ENCODE measurements at places on chromosomes 3 and 15. TPM values are rescaled to one million over a fixed set of nuclear protein-coding genes. Genes with fewer than 3 reads are reported as not detected.

DNA sequence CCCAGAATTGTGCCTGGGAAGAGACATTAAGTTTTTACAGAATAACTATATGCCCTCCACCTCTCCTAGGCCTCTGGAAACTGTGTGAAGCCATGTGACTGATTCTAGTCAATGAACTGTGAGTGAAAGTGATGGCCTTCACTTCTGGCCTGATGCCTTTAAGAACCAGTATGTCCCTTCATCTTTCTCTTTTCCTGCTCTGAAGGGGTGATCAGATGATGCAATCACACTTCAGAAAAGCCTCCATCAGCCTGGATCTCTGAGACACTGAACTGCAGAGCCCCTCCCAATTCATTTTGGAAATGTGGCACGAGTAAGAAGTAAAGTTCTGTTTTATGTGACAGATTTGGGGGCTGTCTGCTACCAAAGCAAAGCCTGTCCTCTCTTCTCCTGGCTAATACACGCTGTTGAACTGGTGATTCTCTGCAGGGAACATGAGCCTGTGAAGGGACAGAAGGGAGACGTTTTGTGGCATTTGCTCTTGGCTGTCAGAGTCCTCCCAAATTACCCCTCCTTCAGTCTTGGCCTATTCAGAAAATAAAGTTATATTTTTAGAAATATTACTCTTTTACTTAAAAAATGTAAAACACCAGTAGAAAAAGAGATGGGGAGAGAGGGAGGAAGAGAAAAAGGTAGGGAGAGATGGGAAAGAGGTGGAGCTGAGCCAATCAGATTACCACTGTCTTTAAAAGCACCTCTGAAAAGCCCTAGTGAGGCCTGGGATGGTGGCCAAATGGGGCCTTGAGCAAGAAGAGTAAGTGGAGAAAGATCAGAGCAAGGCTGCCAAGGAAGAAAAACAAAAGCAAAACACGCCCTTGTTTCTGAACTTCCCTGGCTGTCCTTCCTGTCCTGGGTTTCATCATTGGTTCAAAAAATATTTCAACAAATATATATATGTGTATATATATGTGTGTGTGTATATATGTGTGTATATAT lies 40.9 kb upstream of the RYK start:
- DNase-seq: peak; percentile 83

DNA sequence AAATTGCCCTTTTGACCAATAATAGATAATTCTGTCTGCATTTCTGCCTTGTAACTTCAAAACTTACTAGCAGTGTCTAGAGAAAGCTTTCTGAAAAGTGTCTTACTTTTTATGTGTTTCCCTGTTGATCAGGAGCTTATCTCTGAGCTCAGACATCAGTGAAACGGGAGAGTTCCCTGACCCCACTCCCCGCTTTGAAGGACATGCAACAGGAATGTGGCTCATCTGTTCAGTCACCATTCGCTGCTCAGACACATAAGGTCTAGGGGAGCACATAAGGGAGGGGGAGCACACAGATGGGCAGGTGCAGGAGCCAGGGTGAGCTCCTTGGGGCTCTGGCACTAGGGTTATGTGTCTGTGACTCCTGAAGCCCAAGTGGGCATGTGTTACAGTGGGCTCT lies 205.0 kb downstream of the FEZF2 start:
- DNase-seq: no peak

- peak; percentile 95 for DNase-seq
Measured at GRCh38 chr3:59101231-59101736, 51.5 kb upstream of the CFAP20DC start.

GRCh38 chr3:98556164-98557130 lies 24.7 kb downstream of the GPR15 start:
- peak; percentile 99 for DNase-seq

- peak; percentile 81 for DNase-seq
Measured at GRCh38 chr3:147418808-147419701, 9.9 kb downstream of the ZIC1 start.

DNA sequence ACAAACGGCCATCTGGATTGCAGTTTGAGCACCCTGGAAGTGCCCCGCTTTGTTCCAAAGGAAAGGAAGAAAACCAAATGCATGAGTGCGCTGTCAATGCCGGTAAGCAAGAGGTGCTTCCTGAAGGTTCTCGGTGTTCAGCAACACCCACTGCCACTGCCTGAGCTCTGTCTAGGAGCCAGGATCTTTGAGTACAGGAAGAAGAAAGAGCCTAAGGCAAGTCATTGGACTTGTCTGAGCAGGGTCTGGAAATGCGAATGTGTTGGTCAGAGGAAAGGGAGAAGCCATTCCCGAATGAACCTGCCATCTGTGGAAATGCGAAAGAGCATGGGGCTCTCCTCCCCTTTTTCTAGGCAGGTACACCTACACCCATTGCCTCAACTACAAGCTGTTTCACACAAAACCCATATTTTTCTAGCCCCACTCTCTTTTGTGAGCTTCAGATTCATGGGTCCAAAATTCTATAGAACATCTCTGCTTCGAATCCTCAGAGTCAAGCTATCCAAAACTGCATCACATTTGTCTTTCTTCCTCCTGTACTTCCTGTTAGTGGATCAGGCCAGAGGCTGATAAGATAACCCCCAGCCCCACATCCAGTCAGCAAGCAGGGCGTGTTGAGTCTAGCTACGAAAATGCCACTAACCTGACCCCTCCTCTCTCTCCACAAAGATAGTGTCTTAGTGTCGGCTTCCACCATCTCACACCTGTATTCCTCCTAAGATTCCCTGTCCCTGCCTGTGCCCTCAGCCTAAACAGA lies 55.6 kb upstream of the C15orf61 start:
- no peak for DNase-seq

DNA sequence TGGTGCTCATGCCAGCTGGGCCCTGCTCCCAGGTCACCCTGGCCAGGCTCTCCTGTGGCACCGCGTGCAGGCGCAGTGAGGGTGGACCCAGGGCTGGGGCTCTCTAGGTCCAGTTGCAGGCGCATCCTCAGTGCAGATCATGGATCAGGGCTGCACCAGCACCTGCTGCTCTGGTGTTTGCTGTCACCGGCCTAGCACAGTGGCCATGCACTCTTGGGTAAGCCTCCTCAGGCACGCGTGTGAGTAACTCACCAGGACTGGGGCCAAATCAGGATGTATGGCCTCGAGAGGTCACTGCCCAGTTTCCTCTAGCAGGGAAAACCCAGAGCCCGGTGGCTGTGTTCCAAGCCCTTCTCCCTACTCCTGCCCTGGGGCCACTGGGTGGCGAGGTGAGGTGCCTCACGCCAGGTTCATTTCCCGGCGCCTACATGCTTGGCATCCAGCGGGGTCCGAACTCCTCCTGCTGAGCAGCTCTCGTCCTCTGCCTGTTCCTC lies 45.5 kb upstream of the SLC41A3 start:
- peak; percentile 98 for DNase-seq

- no peak for DNase-seq
Measured at GRCh38 chr15:83295417-83295816, 11.0 kb upstream of the BNC1 start.

Gene NDN
- not detected for total RNA-seq

DNA sequence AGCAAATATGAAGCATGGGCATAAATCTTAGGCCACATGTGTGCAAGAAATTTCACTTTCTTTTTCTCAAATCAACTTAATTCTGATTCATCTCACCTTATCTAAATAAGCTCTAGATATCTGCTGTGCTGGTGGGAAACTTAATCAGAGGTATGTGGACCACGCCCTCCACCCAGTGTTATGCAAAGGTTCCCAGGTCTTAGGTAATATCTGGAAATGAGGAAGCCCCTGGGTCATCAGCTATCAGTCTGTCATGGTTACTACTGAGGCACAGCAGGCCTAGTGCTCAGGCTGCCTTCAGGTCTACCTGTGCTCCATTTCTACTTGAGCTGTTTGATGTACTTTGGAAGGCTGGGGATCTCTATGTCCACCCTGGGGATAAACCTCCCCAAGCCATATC lies 134.4 kb upstream of the KCNH8 start:
- DNase-seq: no peak

Gene COPG1
- 203 TPM for total RNA-seq

GRCh38 chr15:90799639-90800170 lies 68.7 kb upstream of the FURIN start:
- DNase-seq: no peak

- no peak for DNase-seq
Measured at GRCh38 chr3:172125053-172125452, 85.7 kb downstream of the FNDC3B start.

GRCh38 chr3:4583416-4583815 lies 90.3 kb downstream of the ITPR1 start:
- DNase-seq: no peak

DNA sequence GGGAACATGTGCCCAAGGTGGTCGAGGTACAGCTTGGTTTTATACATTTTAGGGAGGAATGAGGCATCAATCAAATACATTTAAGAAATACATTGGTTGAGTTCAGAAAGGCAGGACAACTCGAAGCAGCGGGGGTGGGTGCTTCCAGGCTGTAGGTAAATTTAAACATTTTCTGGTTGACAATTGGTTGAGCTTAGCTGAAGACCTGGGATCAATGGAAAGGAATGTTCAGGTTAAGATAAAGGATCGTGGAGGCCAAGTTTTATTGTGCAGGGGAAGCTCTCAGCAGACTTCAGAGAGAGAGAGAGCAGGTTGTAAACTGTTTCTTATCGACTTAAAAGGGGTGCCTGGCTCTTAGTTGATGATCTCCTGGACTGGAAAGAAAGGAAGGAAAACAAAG lies 11.3 kb downstream of the CPN2 start:
- no peak for DNase-seq

GRCh38 chr15:65096481-65097385 lies 18.3 kb downstream of the UBAP1L start:
- no peak for DNase-seq

DNA sequence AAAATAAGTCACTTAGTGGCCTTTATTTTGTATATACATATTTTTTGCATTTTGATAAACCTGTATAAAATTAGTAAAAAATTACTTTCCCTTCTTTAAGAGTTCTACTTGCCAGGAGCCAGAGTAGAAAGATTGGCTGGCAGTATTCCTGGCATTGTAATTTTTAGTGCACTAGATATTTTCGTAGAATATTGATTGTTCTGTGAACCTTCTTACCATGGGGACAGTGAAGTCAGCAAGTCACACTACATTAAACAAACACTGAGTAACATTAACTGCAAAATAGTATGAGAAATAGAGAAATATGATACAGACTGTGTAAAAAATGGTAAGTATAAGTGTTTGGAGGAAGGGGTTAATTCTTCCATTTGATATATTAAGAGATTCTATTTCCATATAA lies 26.0 kb downstream of the TCF12 start:
- DNase-seq: no peak

DNA sequence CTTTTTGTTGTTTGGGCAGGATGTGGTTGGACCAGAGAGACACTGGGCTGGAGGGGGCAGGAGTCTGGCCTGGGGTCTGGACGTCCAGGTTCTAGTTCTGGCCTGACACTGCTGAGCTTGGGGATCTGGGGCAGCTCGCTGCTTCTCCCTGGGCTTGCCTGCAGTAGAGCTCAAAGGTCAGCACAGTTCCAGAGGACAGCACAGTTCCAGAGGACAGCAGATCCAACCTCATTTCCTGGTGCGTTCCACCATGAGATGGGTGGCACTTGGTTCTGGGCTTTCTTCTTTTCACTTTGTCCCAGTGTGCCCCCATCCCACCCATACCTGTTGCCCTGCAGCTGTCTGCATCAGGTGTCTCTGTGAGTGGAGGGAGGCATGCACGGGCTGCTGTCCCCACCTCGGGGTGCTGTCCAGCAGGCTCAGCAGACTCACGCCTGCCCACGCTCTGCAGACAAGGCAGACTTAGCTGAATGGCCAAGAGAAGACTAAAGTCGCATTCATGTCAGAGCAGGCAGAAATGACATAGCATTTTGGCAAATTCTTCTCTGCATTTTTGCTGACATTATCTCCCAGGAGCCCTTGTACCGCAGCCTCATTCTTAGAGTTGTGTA lies 16.7 kb downstream of the CACNA2D3 start:
- DNase-seq: no peak

Gene ATXN7
- 3.2 TPM for total RNA-seq

Gene GOLGA6L7
- total RNA-seq: not detected

Gene RHOV
- total RNA-seq: 0.12 TPM

Gene ARMC8
- 47.9 TPM for total RNA-seq

DNA sequence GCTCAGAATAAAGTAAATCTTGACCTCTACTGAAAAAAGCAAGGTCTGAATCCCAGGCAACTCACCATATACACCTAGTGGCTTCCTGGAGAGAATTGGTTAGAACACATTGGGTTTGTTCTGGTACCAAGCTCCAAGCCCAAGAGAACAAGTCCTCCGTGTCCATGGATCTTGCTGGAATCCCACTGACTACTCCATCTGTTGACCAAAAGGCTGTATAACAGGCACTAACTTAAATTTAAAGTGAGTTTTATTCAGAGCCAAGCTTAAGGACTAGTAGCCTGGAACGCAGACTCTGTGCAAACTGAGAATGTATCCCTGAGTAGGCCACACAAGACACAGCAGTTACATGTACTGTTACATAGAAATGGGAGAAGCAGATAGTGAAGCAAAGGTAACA lies 342.1 kb upstream of the LRRC3B start:
- no peak for DNase-seq

Gene GPR156
- 0.66 TPM for total RNA-seq

DNA sequence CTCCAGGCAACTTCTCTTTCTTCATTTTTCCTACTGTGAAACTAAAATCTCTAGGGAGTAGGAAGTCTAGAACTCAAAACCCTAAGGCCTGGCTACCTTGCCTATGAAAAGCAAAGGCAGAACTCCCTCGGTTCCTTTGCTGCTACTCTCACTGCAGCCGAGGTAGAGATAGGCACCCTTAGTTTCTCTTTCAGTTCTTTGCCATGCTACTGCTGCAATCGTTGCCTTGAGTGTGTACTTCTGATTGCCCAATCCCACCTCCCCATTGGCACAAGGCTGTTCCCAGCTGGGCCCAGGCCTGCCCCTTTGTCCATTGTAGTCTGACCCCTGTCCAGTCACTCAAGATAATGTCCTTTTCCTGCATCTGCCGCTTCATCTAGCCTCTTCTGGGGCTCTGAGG lies 92.3 kb upstream of the MRPS22 start:
- no peak for DNase-seq

GRCh38 chr15:101126618-101127505 lies 125.0 kb downstream of the CHSY1 start:
- peak; percentile 74 for DNase-seq

Gene UBE2E2
- 12.0 TPM for total RNA-seq

- DNase-seq: peak; percentile 88
Measured at GRCh38 chr3:72487078-72487765, 361.0 kb downstream of the SHQ1 start.

DNA sequence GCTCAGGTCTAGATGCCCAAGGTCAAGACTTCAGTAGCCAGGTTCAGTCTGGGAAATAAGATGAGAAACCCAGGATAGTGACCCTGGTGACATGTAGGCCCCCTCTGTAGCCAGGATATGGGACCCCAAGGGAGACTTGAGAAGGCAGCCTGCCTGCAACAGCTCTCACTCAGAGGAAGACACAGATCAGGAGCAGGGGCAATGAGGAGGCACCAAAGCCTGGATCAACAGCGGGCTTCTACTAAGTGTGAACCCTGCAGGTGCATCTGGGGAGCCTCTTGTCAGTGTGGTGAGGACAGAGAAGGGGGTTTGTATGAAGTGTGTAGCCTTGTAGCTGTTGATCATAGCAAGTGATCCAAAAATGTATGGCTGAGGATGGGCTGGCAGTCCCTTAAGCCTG lies 25.4 kb downstream of the PLA2G4F start:
- DNase-seq: no peak
